Heart right ventricle (tissue), 16 donors: ENCODE measurements at places on chromosomes 2 and 18. TPM values are rescaled to one million over a fixed set of nuclear protein-coding genes. Genes with fewer than 3 reads are reported as not detected.
A peak's percentile ranks its signal among the peaks of the same experiment; 100 is the strongest.

DNA sequence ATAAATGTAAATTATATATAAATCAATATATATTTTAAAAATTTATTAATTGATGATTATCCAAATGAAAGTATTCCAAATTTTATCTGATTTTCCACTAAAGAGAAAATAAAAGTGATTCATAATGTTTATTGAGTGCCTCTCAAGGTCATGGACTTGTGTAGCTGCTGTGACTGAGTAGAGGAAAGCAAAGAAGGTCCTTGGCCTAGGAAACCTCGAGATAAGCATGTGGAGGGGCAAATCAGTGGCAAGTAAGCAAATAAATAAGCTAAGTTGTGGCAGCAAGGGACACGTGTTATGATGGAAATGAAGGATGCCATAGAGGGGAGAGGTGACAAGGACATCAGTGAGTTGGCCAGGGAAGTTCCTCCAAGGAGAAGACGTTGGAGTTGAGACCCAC, 866.1 kb upstream of the ID2 start:
- no peak for DNase-seq

DNA sequence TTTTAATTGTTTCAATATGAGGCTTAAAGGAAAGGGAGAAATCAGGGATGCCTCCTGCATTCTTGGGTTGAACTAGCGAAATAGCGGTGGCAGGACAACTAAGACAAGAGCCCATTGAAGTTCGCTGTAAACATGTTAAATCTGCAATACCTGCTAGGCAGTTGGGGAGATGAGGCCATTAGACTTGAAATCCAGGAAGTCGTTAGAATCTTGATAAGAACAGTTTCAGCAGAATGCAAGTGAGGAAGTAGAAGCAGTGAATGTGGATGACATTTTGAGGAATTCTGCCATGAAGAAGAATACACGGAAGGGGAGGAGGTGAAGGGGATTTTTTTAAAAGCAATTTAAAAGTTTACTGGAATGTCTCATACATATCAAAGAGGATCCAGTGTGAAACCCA, 109.7 kb downstream of the LPIN1 start:
- no peak for DNase-seq

- no peak for DNase-seq
These were observed 1311.0 kb upstream of the FAM98A start for GRCh38 chr2:34909992-34910705.

DNA sequence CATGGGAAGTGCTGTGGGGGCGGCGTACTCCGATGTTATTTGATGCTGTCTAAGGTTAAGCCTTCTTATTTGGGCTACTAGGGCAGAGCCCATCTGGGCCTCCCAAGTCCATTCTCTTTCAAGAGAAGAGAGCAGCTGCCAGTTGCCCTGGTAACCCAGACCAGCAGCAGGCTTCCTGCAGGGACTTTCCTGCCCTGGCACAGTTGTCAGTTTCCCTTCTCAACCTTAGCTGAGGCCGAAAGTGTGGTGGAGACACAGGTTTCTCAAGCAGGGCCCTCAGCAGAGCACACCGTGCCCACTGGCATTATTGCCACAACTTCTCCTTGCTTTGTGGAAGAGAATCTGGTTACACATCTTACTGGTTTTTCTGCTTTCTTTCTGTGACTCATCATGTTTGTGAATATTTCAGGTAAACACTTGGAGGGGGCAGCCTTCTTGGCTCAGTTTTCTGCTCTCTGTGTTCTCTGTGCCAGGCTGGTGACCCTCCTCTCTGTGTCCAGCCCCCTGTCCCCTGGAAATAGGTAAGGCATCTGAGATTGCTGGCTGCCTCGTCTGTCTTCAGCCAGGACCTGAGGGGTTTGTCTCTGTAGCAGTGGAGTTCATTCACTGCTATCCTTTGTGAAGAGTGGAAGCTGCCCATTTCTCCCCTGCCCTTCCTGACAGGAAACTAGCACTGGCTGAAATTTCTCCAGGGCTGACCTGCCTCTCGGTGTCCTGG, 111.0 kb downstream of the B3GNT2 start:
- no peak for DNase-seq

- peak; percentile 50 for DNase-seq
These were observed 47.6 kb downstream of the PDE1A start for GRCh38 chr2:182379241-182379640.

AFF3 gene
- 10.3 TPM for total RNA-seq

RUFY4 gene
- total RNA-seq, result not detected

C1QL2 gene
- not detected for total RNA-seq
